Esophagus muscularis mucosa (tissue), 4 donors: ENCODE measurements at places on chromosomes 12 and 14.
A peak's percentile ranks its signal among the peaks of the same experiment; 100 is the strongest.

DNA sequence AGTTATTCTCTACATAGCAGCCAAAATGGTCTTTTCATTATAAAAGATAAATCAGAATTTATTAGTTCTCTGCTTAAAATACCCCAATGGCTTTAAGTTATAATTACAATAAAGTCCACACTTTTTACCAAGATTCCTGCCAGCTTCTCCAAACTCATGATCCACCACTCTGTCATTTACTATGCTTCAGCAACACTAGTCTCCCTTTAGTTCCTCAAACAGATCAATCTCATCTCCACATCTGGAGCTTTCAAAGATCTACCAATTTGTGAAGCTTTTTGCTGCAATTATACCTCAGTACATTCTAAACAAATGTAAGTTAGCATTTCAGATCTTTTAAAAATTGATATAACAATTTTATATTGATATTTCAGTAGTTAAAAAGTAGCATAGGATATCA, 24.9 kb downstream of the CATSPERB start:
- DNase-seq: no peak

- DNase-seq: peak; percentile 26
These were observed 3.5 kb downstream of the CDKN1B start for GRCh38 chr12:12720672-12721161.

DNA sequence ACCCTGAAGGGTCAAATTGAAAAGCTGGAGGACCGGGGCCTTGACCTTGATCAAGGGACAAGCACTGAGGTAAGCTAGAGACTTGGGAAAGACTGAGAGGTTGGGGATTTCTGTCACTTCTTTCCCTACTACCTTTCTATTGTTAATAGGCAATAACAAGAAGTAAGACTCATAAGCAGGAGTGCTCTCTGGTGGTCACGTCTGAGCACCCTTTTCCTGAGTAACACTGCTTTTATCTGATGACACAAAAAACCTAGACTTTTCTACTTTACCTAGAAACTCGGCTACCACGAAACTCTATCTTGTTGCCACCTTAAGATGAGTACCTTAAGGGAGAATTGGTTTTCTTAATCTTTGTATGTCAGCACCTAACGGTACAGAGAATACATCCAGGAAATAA, 35.5 kb upstream of the PPFIBP1 start:
- DNase-seq: no peak

GRCh38 chr12:72063073-72063472, 124.4 kb downstream of the TPH2 start:
- DNase-seq: no peak

GRCh38 chr14:71341156-71341555, 433.9 kb downstream of the PCNX1 start:
- DNase-seq: no peak

DNA sequence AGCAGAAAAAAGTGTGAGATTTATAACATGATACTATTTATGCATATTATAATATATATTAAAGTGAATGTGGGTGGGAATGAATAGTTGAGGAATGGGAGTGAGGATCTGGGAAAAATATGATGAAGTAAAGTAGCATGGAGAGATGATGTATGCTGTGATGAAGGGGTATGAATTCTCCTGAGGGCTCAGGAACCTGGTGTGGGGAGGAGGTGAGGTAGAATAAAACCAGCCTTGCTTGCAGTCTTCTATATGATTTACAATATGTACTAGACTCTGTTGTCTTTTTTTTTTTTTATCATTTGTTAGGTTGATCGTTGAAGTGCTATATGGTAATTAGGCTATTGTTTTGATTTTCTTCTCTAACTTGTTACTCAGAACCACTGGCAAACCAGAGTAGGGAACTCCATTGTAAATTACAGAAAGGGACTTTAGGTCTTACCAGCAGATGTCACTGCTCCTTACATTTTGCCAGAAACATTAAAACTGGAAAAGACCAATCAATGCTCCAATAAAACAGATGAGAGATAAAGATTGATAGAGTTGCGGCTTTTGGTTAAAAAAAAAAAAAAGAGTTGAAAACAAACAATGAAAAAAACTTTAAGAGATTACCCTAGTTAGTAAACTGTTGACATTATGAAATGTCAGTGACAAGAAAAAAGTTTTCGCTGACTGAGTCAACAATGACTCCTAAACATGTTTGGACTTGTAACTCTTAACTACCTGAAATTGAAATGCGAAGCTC, 39.9 kb downstream of the ATL1 start:
- DNase-seq: no peak
